ENCODE measurements at places on chromosomes 4 and X. TPM values are rescaled to one million over a fixed set of nuclear protein-coding genes. Genes with fewer than 3 reads are reported as not detected.

The RHOXF2 gene
- total RNA-seq = not detected

The SORBS2 gene
- 3.7 TPM for total RNA-seq

The IL13RA2 gene
- 171 TPM for total RNA-seq

The RNF212 gene
- 1.6 TPM for total RNA-seq

The ATP10D gene
- 13.9 TPM for total RNA-seq

The IL2 gene
- total RNA-seq = not detected

The TRO gene
- total RNA-seq = 5.1 TPM

The IL3RA gene
- total RNA-seq = not detected

The RAB39B gene
- total RNA-seq = 1.6 TPM

The RTL3 gene
- total RNA-seq = not detected

The KLB gene
- not detected for total RNA-seq

The TENM3 gene
- 30.1 TPM for total RNA-seq

The PGM2 gene
- 14.7 TPM for total RNA-seq

The MAGEA4 gene
- total RNA-seq = not detected

The SERTM2 gene
- not detected for total RNA-seq

The SPANXA1 gene
- not detected for total RNA-seq

The GPR173 gene
- 3.1 TPM for total RNA-seq

The TRIM60 gene
- not detected for total RNA-seq

The SLC25A31 gene
- not detected for total RNA-seq

The BEX5 gene
- not detected for total RNA-seq

The HAND2 gene
- 15.4 TPM for total RNA-seq

The TEX13C gene
- not detected for total RNA-seq

The ZAR1 gene
- total RNA-seq = not detected

The CCDC110 gene
- total RNA-seq = 0.20 TPM

The ARHGEF9 gene
- total RNA-seq = 13.5 TPM

The PAGE1 gene
- total RNA-seq = not detected

The EREG gene
- 13.5 TPM for total RNA-seq

The SFRP2 gene
- 4.8 TPM for total RNA-seq

The RAI2 gene
- 0.78 TPM for total RNA-seq

The CXorf51B gene
- total RNA-seq = not detected

The SLC49A3 gene
- total RNA-seq = 15.1 TPM

The NXF2 gene
- total RNA-seq = not detected

The ERCC6L gene
- total RNA-seq = 9.8 TPM

The ASB5 gene
- total RNA-seq = under 0.01 TPM

The TFE3 gene
- total RNA-seq = 52.0 TPM

The MGAT4D gene
- total RNA-seq = not detected

The PCDH18 gene
- total RNA-seq = 100 TPM
